ENCODE measurements at places on chromosomes 2 and 18. TPM values are rescaled to one million over a fixed set of nuclear protein-coding genes. Genes with fewer than 3 reads are reported as not detected.

The FBXO41 gene
- total RNA-seq = 16.6 TPM

The PSD4 gene
- total RNA-seq = 338 TPM

The REG1B gene
- not detected for total RNA-seq

The DHRS9 gene
- 0.12 TPM for total RNA-seq

The FABP1 gene
- not detected for total RNA-seq

The TMEM163 gene
- total RNA-seq = 0.76 TPM

The IHH gene
- 0.17 TPM for total RNA-seq

The ASAP2 gene
- 0.20 TPM for total RNA-seq

The LGALSL gene
- 0.64 TPM for total RNA-seq

The LOXL3 gene
- 0.78 TPM for total RNA-seq

The PFN4 gene
- total RNA-seq = 0.29 TPM

The LYPD1 gene
- not detected for total RNA-seq

The POTEE gene
- total RNA-seq = 2.0 TPM

The DSC2 gene
- total RNA-seq = not detected

The TMEFF2 gene
- total RNA-seq = not detected

The C2orf80 gene
- not detected for total RNA-seq

The CCDC121 gene
- 1.0 TPM for total RNA-seq

The TWIST2 gene
- total RNA-seq = not detected

The COLEC11 gene
- total RNA-seq = not detected

The KCNG2 gene
- total RNA-seq = not detected

The ONECUT2 gene
- 0.20 TPM for total RNA-seq

The INPP5D gene
- 128 TPM for total RNA-seq

The C18orf54 gene
- 11.7 TPM for total RNA-seq

The TEX261 gene
- total RNA-seq = 61.6 TPM

The CRYGD gene
- not detected for total RNA-seq

The NEURL3 gene
- 1.2 TPM for total RNA-seq

The SLC38A11 gene
- not detected for total RNA-seq

The DLGAP1 gene
- 0.44 TPM for total RNA-seq

The WIPF1 gene
- total RNA-seq = 588 TPM

The STRN gene
- total RNA-seq = 28.8 TPM

The UGT1A10 gene
- not detected for total RNA-seq

The FSIP2 gene
- total RNA-seq = 0.27 TPM

The SFXN5 gene
- total RNA-seq = 10.3 TPM

The CD8B2 gene
- total RNA-seq = 0.15 TPM

The MC2R gene
- total RNA-seq = not detected

The SCG2 gene
- total RNA-seq = not detected

The ABCG5 gene
- not detected for total RNA-seq

The WNT10A gene
- total RNA-seq = 0.29 TPM
